ENCODE measurements at places on chromosomes 3 and 15.

- no peak for DNase-seq
These were observed 582 bp downstream of the CGNL1 start for GRCh38 chr15:57376696-57377477.

GRCh38 chr15:80823995-80824394 lies 44.8 kb downstream of the CEMIP start:
- DNase-seq: no peak

- DNase-seq: no peak
These were observed 22.6 kb downstream of the METTL6 start for GRCh38 chr3:15404767-15405166.

DNA sequence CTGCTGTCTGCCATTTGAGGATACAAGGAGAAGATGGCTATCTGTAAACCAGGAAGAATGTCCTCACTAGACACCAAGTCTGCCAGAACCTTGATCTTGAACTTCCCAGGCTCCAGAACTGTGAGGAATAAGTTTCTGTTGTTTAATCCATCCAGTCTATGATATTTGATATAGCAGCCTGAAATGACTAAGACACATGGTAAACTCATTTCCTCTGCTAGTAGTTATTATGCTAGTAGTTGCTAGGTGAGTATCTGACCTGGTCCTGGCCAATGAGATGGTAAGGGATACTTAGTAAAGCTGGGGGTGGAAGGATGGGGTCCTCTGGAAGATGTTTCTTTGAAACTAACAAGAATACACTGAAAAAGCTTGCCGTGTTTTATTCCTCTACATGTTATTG lies 280.7 kb upstream of the ARHGEF26 start:
- DNase-seq: no peak

- DNase-seq: no peak
These were observed 29.5 kb downstream of the RTP3 start for GRCh38 chr3:46527239-46527638.

GRCh38 chr3:185732782-185733181 lies 92.1 kb downstream of the IGF2BP2 start:
- no peak for DNase-seq

DNA sequence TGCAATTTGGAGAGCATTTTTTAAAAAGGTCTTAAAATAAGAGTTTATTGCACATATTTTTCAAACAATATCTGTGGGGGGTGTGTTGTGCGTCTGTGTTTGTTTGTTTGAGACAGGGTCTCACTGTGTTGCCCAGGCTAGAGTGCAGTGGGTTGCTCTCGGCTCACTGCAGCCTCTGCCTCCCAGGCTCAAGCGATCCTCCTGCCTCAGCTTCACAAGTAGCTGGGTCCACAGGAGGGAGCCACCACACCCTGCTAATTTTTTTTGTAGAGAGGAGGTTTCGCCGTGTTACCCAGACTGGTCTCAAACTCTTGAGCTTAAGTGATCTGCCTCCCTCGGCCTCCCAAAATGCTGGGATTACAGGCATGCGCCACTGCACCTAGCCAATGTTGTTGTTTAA lies 2.7 kb downstream of the MLF1 start:
- DNase-seq: no peak
